ENCODE measurements at places on chromosomes 1 and 21.

DNA sequence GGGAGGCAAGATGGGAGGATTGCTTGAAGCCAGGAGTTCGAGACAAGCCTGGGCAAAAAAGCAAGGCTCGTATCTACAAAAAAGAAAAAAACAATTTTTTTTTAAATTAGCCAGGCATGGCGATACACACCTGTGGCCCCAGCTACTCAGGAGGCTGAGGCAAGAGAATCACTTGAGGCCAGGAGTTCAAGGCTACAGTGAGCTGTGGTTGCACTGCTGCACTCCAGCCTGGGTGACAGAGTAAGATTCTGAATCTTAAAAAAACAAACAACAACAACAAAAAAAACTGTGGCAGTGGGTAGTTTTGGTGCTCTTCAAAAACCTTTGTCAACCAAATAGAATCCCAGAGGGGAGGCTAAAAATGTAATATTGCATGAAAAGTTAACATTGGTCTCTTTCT is 734 bp downstream of the PTPN22 start:
- no peak for DNase-seq

DNA sequence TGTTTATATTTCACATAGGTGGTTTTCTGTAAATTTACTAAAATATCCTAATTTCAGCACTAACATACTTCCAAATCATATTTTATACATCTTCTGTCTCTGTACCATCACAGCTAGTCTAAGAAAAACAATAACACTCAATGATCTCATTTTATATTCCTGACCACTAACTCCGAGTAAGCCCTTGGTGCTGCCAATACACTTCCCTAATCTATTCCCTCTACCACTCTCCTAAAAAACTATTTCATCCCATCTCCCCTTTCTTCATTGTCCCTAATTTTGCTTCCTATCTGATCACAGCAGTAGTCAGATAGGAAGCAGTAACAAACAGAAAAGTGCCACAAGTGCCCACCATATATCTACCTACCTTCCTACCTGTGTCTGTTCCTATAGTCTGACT is 36.2 kb downstream of the ASH1L start:
- no peak for DNase-seq

GRCh38 chr1:225762002-225762441 is 15.6 kb upstream of the SRP9 start:
- no peak for DNase-seq

DNA sequence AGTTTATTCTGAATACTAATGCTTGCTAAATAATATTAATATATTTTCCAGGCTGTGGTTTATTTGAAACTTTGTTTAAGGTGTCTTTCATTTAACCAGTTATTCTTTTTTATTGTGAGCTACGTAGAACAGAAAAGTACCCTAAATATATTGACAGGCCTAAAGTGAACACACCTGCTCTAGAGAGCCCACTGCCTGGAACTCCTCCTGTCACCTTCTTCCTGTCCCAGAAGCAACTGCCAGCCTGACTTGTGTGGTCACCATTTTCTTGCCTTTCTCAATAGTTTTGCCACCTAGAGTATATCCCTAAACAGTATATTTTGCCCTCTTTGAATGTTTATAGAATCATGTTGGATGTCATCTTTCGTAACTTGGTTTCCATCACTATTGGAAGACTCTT is 48.5 kb downstream of the SCCPDH start:
- DNase-seq, result no peak

DNA sequence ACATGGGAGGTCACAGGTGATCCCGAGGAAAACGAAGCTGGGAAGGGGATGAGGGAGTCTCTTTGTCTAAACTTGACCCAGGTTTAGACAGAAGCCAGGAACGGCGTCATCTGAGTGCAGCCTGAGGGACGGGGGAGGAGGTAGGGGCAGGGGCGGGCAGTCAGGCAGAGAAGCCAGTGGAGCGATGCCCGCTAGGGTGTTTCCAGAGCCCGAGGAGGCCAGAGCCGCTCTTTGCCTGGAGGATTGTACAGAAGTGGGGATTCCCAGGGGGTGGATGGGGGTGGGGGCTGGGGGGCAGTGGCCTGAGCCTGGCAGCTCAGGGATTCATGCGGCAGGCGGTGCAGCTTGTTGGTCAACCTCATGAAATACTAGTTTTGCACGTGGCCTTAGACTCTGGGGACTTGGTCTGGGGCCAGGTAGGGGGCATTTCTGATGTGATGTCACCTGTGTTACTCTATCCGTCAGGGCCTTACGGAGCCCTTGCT is 58.4 kb downstream of the VPS26C start:
- DNase-seq, result no peak

DNA sequence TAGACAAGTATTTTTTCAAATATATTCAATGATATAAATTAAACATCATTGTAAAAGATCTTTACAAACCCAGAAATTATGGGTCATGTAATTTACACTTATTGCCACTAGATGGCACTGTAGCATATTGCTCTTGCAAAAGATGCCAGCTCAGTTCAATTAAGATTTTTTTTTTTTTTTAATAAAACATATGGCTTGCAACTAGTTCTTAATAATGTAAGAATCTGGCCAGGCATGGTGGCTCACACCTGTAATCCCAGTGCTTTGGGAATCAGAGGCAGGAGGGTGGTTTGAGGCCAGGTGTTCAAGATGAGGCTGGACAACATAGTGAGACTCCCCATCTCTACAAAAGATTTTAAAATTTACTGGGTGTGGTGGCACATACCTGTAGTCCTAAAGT is 49.4 kb upstream of the DESI2 start:
- DNase-seq, result no peak

DNA sequence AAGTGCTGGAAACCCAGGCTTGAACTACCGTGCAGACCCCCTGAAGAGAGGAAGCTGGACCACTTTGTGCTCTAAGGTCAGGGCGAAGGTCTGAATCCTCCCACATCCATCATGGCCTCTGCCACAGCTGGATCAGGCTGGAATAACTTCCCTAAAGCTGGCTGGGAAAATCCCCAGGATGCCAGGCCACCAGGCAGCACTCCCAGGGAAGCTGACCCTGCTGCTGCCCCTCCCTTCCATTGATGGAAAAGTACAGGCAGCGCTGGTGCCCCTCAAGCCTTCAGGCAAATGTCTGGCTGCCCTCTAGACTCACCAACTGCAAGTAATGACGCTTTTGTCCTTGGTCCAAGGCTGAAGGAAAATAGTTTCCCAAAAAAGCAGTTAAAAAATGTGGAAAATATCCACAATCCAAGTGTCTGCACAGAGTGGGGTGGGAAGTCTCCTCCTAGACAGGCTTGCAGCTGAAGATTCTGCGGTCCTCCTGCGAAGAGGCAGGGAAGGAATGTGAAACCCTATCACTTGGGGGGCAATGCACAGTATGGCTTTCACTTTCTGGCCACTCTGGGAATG is 39.9 kb upstream of the TSPAN2 start:
- no peak for DNase-seq

DNA sequence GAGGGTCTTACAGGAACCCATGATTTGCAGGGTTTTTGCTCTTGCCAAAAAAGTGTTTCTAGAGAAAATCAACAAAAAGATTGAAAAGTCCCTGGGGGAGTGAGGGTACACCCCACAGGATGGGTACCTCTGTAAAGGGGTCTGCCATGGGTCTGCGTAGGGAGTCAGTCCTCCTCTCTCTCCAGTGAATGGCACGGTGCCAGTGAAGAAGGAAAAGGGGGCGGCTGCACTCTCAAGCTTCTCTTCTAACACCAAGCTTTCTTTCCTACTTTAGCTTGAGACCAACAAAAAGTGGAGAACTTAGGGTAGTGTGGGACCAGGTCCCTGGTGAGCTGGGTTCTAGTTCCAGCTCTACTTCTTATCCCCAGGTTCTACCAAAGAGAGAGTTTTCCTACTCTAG is 87.4 kb downstream of the GLUL start:
- no peak for DNase-seq

DNA sequence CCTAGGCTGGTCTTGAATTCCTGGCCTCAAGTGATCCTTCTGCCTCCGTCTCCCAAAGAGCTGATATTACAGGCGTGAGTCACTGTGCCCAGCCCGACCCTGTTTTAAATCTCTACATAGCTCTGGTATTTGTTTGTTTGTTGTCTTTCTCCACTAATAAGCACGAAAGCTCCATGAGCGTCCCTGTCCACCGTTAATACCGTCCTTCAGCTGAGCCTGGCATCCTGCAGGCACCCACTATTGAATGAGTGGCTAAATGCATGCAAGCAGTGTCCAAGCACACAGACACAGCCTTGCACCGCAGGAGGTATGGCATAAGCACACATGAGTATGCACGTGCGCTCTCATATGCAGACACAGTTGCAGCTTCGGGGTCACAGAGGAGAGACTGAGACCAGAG is 4.5 kb upstream of the COL16A1 start:
- DNase-seq, result no peak

GRCh38 chr1:45430490-45430889 is 60.5 kb downstream of the TESK2 start:
- DNase-seq, result no peak

DNA sequence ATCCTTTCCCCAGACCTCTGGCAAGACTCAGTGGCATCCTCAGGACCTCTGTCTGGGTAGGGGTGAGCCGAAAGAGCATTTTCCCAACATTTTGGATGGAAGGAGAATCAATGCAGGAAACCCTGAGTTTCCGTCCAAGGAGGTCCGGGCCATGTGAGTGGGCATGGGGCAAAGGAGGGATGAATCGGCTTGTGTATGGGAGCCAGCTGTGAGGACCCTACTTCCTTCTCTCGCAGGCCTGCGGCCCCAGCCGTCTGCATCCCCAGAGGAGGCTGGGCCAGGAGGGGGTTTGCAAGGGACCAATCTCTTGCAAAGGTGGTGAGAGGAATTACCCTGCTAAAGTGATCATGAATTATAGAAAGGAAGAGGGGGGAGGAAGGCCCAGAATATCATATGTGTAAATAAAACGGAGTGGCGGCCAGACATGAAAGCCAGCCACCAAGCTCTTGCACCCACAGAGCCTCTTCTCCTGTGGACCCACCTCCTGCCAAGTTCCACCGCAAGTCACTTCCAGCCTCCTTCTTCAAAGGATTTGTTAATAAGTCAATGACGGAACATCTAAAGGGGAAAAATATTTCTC is 48.2 kb upstream of the POU3F1 start:
- DNase-seq, result no peak

DNA sequence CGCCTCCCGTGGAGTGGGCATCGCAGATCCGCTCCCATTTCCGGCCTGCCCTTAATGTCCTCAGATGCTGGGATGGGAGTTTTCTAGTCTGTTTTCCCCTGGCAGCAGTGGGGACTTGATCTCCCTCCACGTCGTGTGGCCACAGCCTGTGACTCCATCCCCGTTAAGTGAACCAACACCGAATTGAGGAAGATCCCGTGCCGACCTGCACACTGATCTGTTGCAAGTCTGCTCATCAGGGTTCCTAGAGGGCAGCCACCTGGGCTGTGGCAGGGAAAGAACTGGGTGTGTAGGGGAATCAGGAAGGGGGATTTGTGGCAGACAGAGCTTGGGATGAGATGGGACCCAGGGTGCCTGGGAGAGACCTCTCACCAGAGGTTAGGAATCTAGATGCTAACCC is 23.3 kb upstream of the CDK18 start:
- no peak for DNase-seq

DNA sequence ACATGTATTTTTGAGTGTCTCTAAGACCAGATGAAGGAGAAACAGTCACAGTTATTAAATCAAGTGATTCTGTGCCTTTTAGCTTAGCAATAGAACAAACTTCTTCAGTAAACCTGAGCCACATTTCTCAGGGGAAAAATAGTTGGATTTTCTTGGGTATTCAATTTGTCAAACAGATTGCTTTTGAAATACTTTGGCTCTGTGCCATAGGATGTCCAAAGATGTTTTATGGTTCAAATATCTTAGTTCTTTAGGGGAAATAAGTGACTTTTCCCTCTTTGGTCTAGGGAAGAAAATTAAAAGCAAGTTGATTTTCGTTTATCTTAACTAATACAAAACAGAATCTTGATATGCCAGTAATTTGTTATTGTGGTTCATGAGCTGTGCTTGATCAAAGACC is 125.9 kb downstream of the ATP5PO start:
- DNase-seq, result no peak

- DNase-seq, result no peak
Observed at GRCh38 chr1:55726994-55727393, 511.8 kb upstream of the USP24 start.

GRCh38 chr1:167345386-167345733 is 124.7 kb downstream of the POU2F1 start:
- no peak for DNase-seq

- no peak for DNase-seq
Observed at GRCh38 chr1:208234721-208235120, 9.5 kb downstream of the PLXNA2 start.

GRCh38 chr1:64038119-64038518 is 165.3 kb upstream of the UBE2U start:
- no peak for DNase-seq

Data from cortex of kidney (tissue), 1 donor.